ENCODE measurements at places on chromosomes 7 and 10. TPM values are rescaled to one million over a fixed set of nuclear protein-coding genes. Genes with fewer than 3 reads are reported as not detected.

Gene GFRA1
- 5.2 TPM for polyA plus RNA-seq

Gene HOXA6
- 3.5 TPM for polyA plus RNA-seq

Gene CTAGE6
- polyA plus RNA-seq, result not detected

Gene AKR1C8
- not detected for polyA plus RNA-seq

Gene ZNF467
- not detected for polyA plus RNA-seq

Gene DRGX
- 0.09 TPM for polyA plus RNA-seq

Gene LRMDA
- polyA plus RNA-seq, result 2.6 TPM

DNA sequence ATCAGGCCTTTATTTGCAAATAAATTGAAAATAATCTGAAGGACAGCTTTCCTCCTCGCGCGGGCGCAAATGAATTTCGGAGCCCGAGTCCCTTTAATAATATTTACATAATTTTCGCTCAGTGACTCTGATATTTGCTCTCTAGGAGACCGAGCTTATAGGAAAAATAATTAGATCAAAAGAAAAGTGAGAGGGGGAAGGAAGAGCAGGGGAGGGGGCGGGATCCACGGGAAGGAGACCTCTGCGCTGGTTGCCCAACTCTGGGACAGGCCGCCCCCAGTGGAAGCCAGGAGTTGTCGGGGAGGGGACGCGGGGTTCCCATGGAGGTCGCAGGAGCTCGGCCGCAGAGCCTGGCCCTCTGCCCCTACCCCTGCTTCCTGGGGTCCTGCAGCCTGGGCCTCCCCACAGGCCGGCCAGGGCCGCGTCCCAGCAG, 5.8 kb downstream of the UNCX start:
- no peak for DNase-seq

- DNase-seq, result peak; percentile 54
Observed at GRCh38 chr10:68560943-68561864, 1.1 kb downstream of the TET1 start.

DNA sequence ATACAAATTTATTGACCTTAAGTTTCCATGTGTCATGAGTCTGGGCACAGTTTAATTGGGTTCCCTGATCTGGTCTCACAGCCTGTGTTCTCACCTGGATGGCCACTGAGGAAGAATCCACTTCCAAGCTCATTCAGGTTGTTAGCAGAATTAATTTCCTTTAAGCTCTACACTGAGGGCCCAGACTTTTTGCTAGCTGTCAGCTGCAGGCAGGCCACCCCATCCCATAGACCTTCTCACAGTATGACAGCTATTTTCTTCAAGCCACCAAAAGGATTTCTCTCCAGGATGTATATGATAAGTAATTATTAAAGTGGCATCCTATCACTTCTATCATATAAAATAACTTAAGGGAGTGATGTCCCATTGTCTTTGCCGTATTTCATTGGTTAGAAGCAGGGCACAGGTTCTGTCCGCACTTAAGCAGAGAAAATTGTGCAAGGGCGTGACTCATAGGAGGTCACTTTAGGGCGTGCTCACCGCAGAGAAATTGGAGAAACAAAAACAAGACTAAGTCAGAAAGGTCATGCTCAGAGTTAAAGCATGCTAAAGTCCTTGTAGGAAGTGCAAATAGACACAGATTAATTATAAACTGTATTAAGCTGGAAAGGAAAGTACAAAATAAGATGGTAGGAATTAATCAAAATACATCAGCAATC, 109.9 kb downstream of the AHR start:
- peak; percentile 96 for DNase-seq

GRCh38 chr10:82041018-82041417, 166.0 kb downstream of the NRG3 start:
- no peak for DNase-seq

DNA sequence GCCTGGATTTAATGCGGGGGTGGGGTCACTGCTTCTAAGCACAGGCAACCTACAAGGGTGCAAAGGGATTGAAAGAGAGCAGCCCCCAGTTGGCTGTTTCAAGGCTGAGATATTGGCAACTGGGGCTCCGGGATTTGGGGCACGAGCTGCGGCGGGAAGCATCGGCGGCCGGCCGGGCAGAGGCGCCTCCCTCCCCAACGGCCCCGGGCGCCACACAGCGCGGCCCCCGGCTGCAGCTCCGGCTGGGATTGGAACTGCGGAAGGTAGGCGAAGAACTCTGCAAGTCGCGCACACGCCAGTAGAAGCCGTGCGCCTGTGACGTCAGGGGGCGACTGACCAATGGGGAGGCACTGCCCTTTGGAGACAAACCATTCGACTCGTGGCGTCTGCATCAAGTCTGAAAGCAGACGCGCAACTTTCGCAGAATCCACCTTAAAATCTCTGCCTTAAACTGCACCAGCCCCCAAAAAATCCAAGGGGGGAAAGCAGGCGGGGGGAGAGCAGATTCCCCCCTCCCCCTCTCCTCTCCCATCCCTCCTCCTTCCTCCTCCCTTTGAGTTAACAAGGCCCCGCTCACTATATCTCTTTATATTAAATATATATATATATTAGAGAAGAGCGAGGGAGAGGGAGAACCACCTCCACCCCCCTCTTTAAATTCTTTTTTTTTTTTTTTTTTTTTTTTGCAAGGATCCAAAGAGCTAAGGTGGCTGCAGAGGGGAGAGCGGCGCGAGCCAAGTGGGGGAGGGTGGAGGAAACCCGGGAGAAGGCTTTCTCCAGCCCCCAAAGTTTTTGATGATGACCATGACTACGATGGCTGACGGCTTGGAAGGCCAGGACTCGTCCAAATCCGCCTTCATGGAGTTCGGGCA, at the start of gene DLX6:
DLX6 (plus strand) TSS at position 371 of the 872 bp plus-strand sequence; CDS start at position 796, 425 bp downstream.
- DNase-seq, result peak; percentile 21

GRCh38 chr10:33117230-33117629, 159.2 kb upstream of the ITGB1 start:
- no peak for DNase-seq

- no peak for DNase-seq
Observed at GRCh38 chr10:84588971-84589370, 260.6 kb downstream of the CCSER2 start.

- DNase-seq, result no peak
Observed at GRCh38 chr7:9962742-9963141, 1010.9 kb upstream of the PHF14 start.

GRCh38 chr10:76723844-76724243, 913.8 kb downstream of the KCNMA1 start:
- no peak for DNase-seq

- DNase-seq, result no peak
Observed at GRCh38 chr7:128197989-128198580, 43.0 kb upstream of the LEP start.

GRCh38 chr10:5659702-5660528, 6.5 kb downstream of the ASB13 start:
- DNase-seq, result peak; percentile 85

DNA sequence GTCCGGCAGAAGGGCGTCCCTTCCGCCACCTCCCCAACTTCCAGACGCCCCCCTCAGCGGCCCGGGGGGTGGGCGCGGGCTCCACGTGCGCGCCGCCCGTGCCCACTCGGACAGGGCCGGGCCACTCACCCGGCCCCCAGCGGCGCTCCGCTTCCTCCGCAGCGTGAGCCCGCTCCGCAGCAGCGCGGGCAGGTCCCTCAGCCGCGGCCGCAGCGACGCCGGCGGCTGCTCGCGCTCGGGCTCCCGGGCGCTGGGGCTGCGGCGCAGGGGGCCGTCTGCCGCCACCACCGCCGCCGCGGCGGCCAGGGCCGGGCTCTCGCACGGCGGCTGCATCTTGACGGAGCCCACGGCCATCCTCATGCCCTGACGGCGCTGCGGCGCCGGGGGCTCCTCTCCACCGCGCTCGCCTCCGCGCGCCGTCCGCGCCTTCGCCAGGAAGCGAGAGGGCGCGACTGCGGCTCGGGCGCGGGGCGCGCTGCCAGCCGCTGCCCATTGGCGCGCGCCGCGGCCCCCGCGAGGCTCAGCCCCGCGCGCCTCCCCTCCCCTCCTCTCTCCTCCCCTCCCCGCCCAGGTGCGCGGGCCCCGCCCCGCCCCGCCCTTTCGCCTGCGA, at the start of gene RAPGEF5:
RAPGEF5 (minus strand) TSS at position 454 of the 610 bp plus-strand sequence; CDS start at position 360, 94 bp downstream.
- peak; percentile 51 for DNase-seq

- no peak for DNase-seq
Observed at GRCh38 chr7:156324201-156324600, 316.4 kb upstream of the RNF32 start.

DNA sequence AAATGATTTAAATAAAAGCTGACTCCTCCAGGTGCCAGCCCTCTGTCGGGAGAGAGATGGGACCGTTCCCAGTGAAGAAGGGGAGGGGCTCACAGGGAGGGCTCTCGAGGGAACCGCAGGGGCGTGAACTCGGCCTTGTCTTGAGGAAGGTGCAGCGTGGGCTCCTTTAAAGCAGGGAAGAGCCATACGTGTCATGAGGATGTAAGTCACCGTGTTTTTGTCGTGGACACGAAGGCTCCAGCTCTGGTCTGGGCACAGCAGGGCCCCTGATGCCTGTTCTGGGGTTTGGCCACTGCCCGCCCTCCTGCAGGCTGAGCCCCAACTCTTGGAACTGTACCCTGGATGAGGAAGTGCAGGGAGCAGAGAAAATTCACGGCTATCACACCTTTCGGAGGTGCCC, 45.0 kb downstream of the JAKMIP3 start:
- DNase-seq, result no peak

All from GM23248 (cell line).